Neural crest cell (in vitro differentiated cells): ENCODE measurements at places on chromosomes 7 and 10. TPM values are rescaled to one million over a fixed set of nuclear protein-coding genes. Genes with fewer than 3 reads are reported as not detected.

ANLN gene
- total RNA-seq, result 85.5 and 87.1 TPM in 2 replicates

SPDYE8 gene
- total RNA-seq, result not detected in 2 replicates

CACUL1 gene
- 45.2 and 47.4 TPM in 2 replicates for total RNA-seq

DNA sequence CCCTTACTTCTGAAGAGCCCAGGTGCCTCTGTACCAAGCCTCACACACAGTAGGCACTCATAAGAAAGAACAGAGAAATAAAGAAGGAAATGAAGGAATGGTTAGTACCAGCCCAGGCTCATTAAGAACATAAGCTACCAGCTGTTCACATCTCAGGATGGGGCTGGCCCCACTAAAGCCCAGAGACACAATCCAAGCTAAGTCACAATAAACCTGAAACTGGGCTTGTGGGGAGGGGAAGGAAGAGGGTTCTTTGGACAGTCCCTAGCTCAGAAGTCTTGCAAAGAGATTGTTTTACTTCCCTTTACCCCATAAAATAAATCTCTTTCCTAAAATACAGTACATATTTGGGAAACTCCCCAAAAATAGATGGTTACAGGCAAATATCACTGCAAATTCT, 24.3 kb downstream of the FBXW4 start:
- DNase-seq, result no peak
- H3K27ac ChIP-seq, result no peak overlapping the region
- peaks cover 21% of the 10 kb centered on the region for H3K36me3 ChIP-seq
- no peaks in the 10 kb centered on the region for H3K27me3 ChIP-seq
- no peak overlapping the region for H3K4me3 ChIP-seq

CFAP46 gene
- 3.7 and 4.4 TPM in 2 replicates for total RNA-seq

- H3K4me1 ChIP-seq, result peaks cover 14% of the 10 kb centered on the region
- peak overlapping the region; percentile 50 for H3K27ac ChIP-seq
- DNase-seq, result no peak
- no peaks in the 10 kb centered on the region for H3K27me3 ChIP-seq
- no peak overlapping the region for H3K4me3 ChIP-seq
- peaks cover 3% of the 10 kb centered on the region for H3K36me3 ChIP-seq
Measured at GRCh38 chr7:47411281-47411869, 170.5 kb downstream of the TNS3 start.

OPALIN gene
- total RNA-seq, result not detected in 2 replicates

DNA sequence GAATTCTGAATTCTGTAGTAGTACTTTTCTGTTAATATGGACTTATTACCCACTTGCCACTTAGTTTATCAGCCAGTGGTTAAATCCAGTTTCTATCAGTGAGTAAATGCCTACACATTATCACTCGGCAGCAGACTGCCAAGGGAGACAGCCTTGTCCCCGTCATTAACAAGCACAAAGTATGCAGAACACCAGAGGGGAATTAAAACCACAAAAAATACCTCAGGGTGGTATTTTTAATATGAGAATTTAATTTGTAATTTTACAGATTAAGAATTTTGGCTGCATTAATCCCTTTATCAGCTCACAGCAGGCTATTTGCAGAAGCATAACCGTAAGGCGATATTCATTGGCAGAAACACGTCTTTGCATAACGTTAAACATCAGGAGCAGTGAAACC, 150.0 kb upstream of the FZD1 start:
- no peak for DNase-seq
- no peak overlapping the region for H3K4me3 ChIP-seq
- no peaks in the 10 kb centered on the region for H3K27me3 ChIP-seq
- H3K36me3 ChIP-seq, result peaks cover 3% of the 10 kb centered on the region
- no peak overlapping the region for H3K27ac ChIP-seq
